Activated naive CD4-positive, alpha-beta T cell treated with anti-CD3 and anti-CD28 coated beads, Interleukin-2, amount 50 U/mL, for 72 hours (primary cell): ENCODE measurements at places on chromosomes 2 and 18.
A peak's percentile ranks its signal among the peaks of the same experiment; 100 is the strongest.

GRCh38 chr2:240349133-240350005 lies 86.1 kb upstream of the GPC1 start:
- DNase-seq: no peak

DNA sequence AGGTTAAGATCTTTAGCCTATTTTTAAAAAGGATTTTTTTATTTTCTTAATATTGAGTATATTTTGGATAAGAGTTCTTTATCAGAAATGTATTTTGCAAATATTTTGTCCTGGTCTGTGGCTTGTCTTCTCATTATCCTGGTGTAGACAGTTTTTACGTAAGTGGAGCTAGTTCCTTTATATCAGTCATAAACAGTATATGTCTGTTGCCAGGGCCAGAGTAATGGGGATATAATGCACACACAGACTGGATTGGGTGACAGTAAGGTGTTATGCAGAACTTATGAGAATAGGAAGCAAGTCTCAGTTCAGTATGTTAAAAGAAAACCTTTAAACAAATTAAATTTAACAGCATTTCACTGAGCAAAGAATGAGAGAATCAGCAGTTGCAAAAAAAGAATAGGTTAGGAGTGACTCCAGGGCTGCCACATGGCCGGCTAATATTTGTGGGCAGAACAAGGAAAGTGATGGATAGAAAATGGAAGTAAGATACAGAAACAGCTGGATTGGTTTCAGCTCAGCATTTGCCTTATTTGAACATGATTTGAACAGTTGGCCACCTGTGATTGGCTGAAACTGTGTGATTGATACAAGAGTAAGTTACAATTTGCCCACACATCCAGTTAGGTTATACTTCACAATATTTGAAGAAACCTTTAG lies 61.1 kb upstream of the ZNG1B start:
- no peak for DNase-seq

DNA sequence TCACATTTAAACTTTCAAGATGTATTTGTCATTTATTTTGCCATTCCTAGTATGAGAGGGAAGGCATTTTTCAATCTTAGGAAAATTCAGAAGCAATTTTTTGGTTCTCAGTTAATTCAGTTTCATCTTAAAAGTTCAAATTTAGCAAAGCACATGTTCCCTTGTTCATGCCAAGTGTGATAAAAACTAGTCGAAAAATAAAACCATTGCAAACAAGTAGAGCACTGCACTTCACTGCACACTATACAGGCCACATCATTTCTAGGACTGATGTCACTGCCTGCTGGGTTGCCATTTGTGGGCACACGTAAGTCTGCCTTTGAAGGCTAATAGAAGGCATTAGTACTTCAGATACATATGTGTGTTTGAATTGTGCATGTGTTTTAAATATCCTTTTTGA lies 14.3 kb downstream of the TBR1 start:
- no peak for DNase-seq

GRCh38 chr18:6546229-6546628 lies 131.5 kb upstream of the L3MBTL4 start:
- no peak for DNase-seq

DNA sequence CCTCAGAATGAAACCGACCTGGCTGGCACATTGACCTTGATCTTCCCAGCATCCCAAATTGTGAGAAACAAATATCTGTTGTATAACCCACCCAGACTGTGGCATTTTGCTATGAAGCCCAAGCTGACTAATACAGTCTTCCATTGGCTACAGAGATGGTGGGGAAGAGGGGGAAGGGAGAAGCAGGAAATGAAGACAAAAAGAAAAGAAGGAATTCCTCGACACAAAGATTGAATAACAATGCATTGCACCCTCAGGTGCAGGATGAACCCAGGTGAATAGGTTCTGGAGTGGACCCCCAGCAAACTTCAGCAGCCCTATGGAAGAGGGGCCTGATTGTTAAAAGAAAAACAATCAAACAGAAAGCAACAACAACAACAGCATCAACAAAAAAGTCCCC lies 270.7 kb downstream of the FSIP2 start:
- no peak for DNase-seq

DNA sequence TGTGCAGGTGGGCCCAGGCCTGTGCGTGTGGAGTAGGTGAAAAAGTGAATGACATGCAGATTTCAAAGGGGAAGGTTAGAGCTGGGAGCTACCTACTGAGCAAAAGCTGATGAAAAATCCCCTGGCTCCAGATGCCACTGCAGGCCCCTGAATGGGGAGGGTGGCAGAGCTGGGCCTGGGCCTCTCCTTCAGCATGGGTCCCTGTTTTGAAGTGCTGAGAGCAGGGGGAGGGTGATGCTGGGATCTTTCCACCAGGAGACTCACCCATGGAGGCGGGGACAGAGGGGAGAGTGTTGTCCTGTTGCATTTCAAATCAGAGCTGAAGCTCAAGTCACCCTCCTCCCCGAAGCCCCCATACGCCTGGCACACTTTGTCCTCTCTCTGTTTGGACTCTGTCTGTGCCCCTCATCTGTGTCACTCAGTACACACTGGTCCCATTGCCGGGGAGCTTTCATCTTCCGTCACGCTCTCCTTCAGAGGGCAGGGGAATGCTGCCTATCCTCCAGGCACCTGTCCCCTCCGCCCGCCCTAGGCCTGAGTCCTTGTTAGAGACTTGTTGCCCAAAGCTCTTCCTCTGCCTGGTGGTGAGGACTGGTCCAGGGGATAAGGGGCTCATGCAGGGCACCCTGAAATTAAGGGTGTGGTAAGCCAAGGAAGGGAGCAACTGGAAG lies 206.6 kb downstream of the HAUS1 start:
- peak; percentile 43 for DNase-seq

GRCh38 chr18:55447672-55448018 lies 140.3 kb downstream of the TCF4 start:
- DNase-seq: no peak

DNA sequence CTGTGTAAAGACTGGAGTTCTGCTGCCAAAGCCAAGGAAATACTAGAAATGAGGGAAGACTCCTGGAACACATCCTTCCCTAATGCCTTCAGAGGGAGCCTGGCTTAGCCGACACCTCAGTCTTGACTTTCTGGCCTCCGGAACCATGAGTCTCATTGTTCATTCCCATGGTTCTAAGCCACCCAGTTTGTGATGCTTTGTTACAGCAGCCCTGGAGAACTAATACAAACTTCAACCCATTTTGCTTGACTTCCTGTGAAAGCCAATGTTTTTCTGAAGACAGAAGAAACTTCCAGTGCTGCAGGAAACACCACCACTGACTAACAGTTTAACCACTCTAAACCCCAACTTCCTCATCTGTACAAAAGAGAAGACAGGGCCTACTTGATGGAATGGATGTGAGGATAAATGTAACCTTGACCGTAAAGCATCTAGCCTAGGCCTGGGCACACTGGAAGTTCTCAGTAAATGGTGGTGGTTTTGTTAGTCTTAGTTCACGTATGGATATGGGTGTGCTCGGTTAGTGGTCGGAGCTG lies 85.9 kb upstream of the RFX8 start:
- DNase-seq: no peak

DNA sequence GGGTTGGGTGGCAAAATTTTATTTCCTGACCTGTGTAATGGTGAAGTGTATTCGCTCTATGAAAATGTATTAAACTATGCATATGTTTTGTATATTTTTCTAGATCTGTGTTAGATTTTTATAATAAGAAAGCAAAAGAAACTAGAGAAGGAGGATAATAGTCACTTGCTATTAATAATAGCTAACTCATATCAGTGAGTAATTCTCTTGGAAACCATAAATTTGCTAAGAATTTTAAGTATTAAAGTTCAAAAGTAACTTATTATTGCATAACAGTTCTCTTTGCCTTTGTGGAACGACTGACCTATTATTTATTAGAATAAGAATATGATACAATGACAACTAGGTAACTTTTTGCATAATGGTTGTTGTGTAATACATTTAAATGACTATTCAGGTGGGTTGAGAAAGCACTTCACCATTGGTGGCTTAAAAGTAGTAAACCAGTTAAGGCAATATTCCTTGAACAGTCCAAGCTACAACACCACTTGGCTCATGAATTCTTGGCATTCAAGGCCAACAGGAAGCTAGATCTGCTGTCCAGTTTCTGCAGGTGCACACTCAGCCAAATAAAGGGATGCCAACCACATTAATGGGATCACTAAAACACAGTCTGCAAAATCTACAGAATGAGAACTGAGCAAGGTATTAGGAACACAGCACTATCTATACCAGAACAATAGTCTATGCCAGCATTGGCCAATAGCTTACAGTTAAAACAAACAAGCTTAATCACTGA lies 921.3 kb downstream of the CPS1 start:
- no peak for DNase-seq

DNA sequence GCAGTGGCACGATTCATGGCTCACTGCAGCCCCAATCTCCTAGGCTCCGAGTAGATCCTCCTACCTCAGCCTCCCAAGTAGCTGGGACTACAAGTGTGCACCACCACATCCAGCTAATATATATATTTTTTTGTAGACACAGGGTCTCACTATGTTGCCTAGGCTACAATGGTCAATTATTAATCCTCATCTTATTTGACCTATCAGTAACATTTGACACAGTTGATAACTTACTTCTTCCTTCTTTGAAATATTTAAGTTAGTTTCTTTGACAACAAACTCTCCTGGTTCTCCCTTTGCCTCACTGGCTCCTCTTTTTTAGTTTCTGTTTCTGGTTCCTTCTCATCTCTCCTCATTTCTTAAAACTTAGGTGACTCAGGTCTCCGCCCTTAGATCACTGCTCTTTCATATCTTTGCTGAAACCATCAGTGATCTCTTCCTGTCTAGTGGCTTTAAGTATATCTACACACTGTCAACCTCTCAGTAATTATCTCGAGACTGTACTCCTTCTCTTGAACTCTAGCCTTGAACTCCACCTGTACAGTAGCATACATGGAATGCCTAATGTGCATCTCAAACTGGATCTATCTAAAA lies 11.5 kb downstream of the PGAP1 start:
- peak; percentile 30 for DNase-seq

- DNase-seq: no peak
Measured at GRCh38 chr2:106537047-106537446, 49.9 kb downstream of the CD8B2 start.

DNA sequence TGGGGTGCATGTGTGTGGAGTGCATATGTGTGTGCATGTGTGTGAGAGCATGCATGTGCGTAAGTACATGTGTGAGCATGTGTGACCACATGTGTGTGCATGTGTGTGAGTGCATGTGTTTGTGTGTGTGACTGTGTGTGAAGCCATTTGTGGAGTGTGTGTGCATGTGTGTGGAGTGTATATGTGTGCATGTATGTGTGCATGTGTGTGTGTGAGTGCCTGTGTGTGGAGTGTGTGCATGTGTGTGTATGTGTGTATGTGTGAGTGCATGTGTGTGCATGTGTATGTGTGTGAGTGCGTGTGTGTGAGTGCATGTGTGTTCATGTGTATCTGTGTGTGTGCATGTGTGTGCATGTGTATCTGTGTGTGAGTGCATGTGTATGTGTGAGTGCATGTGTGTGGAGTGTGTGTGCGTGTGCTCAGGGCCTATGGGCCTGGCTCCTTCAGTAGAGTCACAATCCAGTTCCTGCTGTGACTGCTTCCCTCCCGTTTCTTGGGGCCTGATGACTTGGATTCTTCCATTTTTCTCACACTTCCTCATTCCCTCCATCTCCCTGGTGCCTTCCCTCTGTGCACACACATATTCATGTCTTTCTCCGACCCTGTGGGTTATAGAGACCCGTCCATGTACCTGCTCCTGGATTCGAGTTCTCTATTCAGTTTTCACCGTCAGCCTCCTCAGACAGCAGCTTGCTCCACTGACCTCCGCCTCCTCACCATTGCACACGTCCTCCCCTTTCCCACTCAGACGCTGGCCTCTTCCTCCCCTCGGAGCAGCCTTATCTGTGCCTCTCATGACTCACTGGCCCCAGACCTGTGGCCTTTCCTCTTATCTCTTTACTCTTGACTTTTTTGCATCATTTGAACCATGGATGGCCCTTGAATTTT lies 25.2 kb downstream of the TOGARAM2 start:
- no peak for DNase-seq

GRCh38 chr2:44975571-44976450 lies 33.4 kb downstream of the SIX2 start:
- DNase-seq: no peak

DNA sequence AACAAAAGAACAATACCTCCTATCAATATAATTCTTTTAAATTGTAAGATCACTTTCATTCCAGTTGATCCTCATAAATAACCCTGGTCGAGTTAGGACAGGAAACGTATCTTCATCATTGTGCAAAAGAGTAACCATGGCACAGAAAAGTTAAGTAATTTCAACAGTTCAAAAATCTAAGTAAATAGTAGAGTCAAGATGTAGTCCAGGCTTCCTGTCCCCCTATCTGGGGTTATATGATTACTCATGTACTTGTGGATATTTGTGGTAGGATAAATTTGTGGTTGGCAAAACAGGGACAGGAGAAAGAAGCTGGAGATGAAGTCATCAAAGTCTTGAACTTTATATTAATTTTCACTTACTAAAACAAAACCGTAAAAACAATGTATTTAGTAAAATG lies 772.6 kb downstream of the TSN start:
- DNase-seq: no peak

- no peak for DNase-seq
Measured at GRCh38 chr18:64017870-64018269, 48.0 kb downstream of the SERPINB8 start.

DNA sequence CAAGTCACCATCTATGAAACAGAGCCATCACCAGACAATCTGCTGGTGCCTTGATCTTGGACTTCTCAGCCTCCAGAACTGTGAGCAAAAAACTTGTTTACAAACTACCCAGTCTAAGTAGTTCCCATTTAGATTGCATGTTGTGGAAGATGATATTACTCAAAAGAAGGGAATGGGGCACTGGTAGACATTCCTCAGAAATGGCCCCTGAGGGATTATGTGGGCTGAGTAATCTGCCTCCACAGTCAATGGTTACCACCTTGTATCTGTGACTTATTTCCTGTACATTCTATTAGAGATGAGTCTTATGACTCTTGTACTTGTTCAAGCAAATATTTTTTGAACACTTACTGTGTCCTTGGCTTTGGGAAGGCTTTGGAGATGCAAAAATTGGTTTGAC lies 160.4 kb downstream of the NUP35 start:
- DNase-seq: no peak

DNA sequence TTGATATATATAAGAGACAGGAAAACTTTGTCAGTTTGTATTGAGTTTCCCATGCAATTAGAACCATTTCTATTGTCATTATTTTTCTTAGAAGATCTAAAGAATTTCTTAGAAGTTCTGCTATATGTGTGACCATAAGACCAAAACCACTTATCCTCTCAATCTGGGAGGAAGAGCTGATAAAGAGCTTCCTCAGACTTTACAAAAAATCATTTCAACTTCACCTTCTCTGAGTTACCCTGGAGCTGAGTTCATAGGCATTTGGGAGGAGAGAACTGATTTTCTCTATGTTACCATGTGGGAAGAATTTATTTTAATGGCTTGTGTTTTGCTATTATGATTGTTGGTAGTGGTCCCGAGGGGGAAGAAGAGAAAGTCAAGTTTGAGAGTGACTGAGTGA lies 329.3 kb downstream of the GPD2 start:
- DNase-seq: no peak

- no peak for DNase-seq
Measured at GRCh38 chr2:26712486-26713465, 20.3 kb downstream of the KCNK3 start.
